ENCODE measurements at places on chromosomes 16 and 17.
A peak's percentile ranks its signal among the peaks of the same experiment; 100 is the strongest.

DNA sequence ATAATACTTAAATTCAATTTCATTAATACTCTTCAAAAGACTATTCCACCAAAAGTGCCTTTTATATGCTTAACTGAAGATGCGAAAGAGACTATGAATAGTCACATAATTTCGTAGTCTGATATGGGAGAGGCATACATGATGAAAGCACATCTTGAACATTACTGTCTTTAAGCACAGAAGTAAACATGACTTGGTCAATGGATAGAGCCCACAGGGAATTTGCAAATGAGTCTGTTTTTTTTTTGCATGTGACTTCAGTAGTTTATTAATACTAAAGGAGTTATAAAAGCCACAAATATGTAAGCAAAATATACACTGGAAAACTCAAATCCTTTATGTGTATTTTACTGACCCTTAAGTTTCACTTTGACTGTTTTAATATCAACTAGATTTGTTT, 15.9 kb downstream of the ADPRM start:
- no peak for DNase-seq

DNA sequence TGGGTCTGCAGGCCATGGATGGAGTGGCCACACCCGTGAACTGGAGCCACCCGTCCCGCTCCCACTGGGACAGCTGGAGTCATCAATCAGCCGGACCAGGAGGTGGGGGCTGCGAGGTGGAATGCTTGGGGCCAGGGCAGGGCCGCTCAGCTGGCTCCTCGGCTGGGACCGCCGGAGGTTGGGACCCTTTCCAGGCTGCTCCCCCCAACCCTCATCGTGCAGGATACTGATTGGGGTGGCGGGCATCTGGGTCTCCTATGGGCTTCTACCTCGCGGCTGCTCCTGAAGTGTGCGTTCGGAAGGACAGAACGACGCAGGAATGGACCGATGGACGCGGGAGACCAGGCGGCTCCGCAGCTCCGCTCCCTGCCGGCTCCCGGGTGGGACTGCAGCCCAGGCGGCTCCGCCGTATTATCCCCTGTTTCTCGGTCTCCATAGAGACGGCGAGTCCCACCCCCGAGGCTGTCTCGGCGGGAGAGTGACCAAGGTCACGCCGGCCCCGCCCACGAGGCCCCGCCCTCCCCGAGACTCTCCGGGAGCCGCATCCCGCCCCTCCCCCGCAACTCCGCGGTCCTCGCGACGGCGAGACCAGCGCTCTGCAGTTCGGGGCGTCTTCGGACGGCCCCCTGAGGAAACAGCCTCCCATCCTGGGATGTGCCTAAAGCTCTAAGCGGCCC, at the start of gene TPPP3:
Gene TPPP3, minus strand, starts transcription at position 388 of the 677 bp plus-strand sequence. CDS start 2,387 bp downstream, outside the sequence.
- DNase-seq: peak; percentile 96

DNA sequence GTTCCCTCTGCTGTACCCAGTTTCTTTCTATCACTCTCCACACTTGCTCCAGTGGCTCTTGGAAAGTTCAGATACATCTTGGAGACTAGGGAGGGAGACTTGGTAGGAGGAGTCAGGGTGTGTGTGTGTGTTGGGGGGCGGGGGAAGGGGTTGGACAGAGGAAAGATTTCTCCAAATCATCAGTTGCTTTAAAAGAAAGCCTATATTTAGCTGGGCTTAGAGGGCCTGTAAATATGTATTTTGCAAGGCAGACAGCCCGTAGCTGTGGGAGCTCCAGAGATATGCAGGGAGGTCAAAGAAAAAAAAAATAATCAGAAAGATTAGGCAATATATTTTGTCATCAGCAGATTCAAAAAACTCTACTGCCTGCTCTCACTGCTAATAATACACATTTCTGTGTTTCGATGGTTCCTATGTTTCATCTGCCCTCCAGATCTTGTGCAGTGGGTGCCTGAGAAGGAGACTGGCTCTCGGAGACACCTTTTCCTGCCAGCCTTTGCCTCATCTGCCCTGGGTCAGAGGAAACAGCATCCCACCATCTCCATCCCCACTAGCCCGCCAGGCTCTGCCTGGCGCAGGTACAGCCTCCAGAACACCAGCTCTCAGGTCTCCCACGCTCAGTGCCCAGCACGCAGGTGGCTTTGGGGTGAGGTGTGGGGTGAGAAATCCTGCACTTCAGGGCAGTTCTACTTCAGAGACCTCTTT, 4.8 kb upstream of the PPP1R9B start:
- peak; percentile 45 for DNase-seq

DNA sequence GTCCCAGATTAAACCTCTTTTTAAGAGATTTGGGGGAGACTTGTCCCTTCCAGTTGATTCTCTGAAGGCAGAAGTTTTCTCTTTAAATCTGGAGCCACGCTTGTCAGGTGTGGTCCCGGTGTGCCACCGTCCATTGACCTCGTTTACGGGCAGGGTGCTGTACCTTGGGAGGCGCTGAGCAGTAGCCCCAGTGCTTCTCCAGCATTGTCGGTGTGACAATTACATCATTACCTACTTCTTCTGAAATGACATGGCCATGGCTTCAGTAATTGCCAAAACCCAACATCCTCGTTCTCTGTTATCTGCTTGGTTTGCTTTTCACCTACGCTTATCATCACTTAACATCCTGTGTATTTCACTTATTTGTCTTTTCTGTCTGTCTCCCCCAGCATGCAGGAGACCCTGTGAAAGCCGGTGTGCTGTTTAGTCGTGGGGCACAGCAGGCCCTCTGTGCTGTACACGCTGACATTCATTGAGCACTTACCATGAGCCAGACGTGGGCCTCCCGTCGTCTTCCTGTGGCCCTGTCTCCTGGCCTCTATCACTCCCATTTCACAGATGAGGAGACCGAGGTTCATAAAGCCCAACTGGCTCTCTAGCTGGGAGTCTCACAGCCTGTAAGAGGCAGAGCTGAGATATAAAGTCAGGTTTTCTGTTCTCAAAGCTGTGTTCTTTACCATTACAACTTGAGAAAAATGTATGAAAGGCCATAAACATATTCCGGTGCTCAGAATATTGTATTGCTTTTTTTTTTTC, 143.9 kb downstream of the CMIP start:
- no peak for DNase-seq

DNA sequence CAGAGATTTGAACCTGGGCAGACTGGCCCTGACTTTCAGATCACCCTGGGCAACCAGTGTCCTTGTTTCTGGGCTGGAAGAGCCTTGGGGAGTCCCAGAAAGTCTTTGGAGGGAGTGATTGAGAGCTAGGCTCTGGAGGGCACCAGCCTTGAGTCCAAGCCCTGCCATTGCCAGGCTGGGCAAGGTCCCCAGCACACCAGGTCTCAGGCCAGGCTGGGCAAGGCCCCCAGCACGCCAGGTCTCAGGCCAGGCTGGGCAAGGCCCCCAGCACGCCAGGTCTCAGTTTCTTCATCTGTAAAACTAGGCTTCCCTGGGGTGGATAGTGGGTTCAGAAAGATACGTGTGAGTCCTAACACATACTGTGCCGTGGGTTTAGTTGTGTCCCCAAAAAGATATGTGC, 135.0 kb downstream of the IRF8 start:
- DNase-seq: no peak

DNA sequence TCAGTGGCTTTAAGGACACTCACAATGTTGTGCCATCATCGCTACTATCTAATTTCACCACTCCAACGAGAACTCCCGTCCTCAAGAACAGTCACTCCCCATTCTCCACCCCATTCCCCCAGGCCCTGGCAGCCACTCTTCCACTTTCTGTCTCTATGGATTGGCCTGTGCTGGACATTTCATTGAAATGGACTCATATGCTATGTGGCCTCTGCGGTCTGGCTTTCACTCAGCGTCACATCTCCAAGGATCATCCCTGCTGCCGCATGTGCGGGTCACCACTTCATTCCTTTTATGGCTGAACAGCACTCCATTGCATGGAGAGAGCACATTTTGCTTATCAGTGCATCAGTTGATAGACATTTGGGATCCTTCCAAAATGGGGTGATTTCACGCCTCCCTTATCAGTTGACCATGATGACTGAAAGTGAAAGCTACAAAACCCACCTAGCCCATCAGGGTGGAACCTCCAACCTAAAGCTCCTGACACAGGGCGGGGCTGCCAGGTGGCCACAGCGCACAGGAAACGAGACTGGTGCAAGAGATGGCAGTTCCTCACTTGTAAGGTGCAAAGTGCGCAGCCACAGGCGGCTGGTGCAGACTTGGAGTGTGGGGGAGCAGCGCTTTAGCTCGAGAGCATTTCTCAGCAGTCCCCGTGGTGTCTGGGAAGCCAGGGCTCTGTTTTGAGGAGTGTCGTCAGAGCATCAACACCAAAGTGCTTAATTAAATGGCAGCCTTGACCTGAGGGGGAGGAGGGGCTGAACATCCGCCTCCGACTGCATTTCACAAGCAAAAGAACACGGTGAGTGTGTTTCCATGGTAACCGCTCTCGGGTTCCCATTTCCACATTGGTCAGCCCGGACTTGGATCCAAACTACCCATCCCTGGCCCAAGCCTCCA, 23.8 kb downstream of the COTL1 start:
- no peak for DNase-seq

DNA sequence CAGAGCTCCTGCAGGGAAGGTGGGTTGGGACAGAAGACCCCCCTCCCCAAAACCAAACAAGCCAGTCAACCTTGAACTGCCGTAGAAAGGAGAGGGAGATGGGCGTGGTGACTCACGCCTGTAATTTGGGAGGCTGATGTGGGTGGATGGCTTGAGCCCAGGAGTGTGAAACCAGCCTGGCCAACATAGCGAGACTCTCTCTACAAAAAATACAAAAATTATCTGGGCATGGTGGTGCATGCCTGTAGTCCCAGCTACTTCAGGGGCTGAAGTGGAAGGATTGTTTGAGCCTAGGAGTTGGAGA, 42.1 kb downstream of the NT5M start:
- no peak for DNase-seq

GRCh38 chr16:87790292-87791100, 24.7 kb upstream of the KLHDC4 start:
- DNase-seq: peak; percentile 78

- no peak for DNase-seq
Measured at GRCh38 chr17:4940555-4941318, 669 bp downstream of the RNF167 start.

GRCh38 chr16:3759736-3760135, 42.4 kb upstream of the TRAP1 start:
- no peak for DNase-seq

GRCh38 chr17:17692353-17693252, 11.3 kb downstream of the RAI1 start:
- DNase-seq: no peak

DNA sequence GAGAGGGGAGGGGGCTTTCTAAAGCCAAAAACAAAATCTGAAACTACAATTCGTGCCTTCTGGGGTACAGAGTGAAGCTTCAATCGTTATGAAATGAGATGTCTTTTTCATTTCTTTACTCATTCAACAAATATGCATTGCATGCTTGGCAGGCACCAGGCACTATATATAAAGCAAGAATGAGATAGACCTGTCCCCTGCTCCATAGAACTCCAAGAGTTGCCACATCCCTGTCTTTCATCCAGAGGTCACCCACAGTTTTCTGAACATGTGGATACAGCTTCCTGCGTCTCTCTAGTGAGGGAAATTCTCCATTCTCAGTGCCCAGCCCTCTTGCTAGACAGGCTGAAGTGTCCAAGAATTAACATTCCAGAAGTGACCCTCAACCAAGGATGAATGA, 343.2 kb upstream of the MAF start:
- no peak for DNase-seq

- no peak for DNase-seq
Measured at GRCh38 chr16:86067516-86067915, 168.6 kb downstream of the IRF8 start.

DNA sequence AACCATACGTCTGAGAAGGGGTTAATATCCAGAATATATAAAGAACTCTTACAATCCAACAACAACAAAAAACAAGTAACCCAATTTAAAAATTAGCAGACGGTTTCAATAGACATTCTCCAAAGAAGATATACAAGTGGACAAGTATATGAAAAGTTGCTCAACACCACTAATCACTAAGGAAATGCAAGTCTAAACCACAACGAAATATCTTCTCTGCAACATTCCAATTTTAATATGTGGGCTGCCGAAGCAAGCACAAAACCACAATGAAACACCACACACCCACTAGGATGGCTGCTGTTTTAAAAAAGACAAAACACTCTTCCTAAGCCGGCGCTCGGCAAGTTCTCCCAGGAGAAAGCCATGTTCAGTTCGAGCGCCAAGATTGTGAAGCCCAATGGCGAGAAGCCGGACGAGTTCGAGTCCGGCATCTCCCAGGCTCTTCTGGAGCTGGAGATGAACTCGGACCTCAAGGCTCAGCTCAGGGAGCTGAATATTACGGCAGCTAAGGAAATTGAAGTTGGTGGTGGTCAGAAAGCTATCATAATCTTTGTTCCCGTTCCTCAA, 5.9 kb upstream of the SLC13A2 start:
- no peak for DNase-seq
